H1 (cell line): ENCODE measurements at places on chromosomes 1 and 21. TPM values are rescaled to one million over a fixed set of nuclear protein-coding genes. Genes with fewer than 3 reads are reported as not detected.

GRCh38 chr1:41907446-41907845 lies 11.3 kb downstream of the HIVEP3 start:
- H3K27ac ChIP-seq, result no peak overlapping the region
- no peaks in the 10 kb centered on the region for H3K27me3 ChIP-seq
- H3K36me3 ChIP-seq, result no peaks in the 10 kb centered on the region

DNA sequence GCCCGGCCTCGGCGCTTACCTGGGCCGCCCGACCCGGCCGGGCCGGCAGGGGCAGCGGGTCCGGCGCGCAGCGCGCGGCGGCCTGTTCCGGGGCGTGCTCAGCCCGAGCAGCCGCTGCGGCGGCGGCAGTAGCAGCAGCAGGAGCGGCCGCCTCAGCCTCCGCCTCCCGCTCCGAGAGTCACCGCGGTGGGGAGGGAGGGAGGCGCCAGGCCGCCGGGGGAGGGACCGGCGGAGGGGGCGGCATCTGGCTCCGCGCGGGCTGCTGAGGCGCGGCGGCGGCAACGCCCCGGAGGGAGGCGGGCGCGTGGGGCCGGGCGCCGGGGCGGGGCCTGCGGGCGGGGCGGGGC lies at the start of gene CTNNBIP1:
TSS of gene CTNNBIP1 (minus strand) at position 194 of the 347 bp plus-strand sequence. CDS start 38,205 bp downstream, outside the sequence.
- no peaks in the 10 kb centered on the region for H3K27me3 ChIP-seq
- H3K27ac ChIP-seq, result peak within 1 kb of the TSS; percentile 60
- H3K36me3 ChIP-seq, result no peaks in the 10 kb centered on the region
- H3K4me3 ChIP-seq, result peak within 1 kb of the TSS; percentile 90

The LRRC39 gene
- 0.38 and 0.39 TPM in 2 replicates for total RNA-seq

DNA sequence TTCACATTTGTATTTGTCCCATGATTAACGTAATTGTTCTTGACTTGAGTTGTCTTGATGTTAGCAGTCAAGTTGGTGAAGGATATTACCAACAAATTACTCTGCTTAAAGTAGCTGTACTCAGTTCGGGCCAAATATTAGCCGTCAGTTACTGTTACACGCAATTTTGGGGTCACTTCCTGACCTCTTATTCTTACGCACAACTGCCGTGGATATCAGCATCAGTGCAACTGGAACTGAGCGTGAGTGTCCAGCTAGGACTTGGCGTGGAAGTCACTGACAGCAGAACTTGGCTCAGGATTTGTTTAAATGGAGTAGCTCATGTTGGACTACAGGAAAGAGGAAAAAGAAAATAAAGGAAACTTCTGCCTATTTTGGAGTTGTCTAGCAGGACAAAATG lies 56.4 kb downstream of the ADAMTS1 start:
- no peaks in the 10 kb centered on the region for H3K4me1 ChIP-seq
- no peaks in the 10 kb centered on the region for H3K27me3 ChIP-seq
- no peak overlapping the region for H3K4me3 ChIP-seq

GRCh38 chr21:15365751-15366392 lies 301.1 kb upstream of the NRIP1 start:
- H3K36me3 ChIP-seq, result no peaks in the 10 kb centered on the region
- no peak overlapping the region for H3K4me3 ChIP-seq
- H3K27me3 ChIP-seq, result no peaks in the 10 kb centered on the region

The NOS1AP gene
- total RNA-seq, result 11.4 and 12.1 TPM in 2 replicates

DNA sequence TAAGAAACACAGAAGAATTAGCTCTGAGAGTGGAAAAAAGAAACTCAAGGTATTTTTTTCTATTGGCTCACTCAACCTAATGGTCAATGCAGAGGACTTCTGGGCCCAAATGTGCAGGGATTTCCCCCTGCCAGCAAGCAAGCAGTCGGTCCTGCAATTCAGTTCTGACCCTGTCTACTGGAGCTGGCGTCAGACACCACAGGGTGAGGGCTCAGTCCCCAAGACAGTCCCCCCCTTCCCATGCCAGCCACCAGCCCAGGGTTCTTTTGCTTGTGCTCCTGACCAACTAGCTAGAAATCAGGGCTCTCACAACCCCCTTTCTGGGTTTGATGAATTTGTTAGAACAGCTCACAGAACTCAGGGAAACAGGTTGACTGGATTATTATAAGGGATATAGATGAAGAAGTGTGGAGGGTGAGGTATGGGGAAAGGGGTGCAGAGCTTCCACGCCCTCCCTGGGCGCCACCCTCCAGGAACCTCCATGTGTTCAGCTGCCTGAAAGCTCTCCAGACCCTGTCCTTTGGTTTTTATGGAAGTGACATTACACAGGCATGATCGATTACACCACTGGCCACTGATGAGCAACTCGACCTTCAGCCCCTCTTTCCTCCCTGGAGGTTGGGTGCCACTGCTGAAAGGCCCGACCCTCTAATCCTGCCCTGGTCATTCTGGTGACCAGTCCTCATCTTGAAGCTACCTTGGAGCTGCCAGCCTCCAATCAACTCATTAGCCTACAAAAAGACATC lies 22.5 kb upstream of the PWP2 start:
- no peaks in the 10 kb centered on the region for H3K4me1 ChIP-seq
- no peak overlapping the region for H3K4me3 ChIP-seq
- H3K27me3 ChIP-seq, result no peaks in the 10 kb centered on the region

- H3K27me3 ChIP-seq, result no peaks in the 10 kb centered on the region
- no peak overlapping the region for H3K27ac ChIP-seq
- H3K36me3 ChIP-seq, result peaks cover 15% of the 10 kb centered on the region; the same call in 1 of the 2 replicates
- no peak for DNase-seq
- peaks cover 3% of the 10 kb centered on the region for H3K4me1 ChIP-seq
These were observed 8.3 kb downstream of the ENAH start for GRCh38 chr1:225644666-225645065.

- no peak for DNase-seq
- H3K4me3 ChIP-seq, result no peak overlapping the region
- no peaks in the 10 kb centered on the region for H3K4me1 ChIP-seq
- H3K27ac ChIP-seq, result no peak overlapping the region
- no peaks in the 10 kb centered on the region for H3K27me3 ChIP-seq
These were observed 9.3 kb upstream of the KLHDC8A start for GRCh38 chr1:205365945-205366463.

GRCh38 chr1:24965571-24965930 lies 35.5 kb upstream of the RUNX3 start:
- H3K4me1 ChIP-seq, result peaks cover 7% of the 10 kb centered on the region; the same call in 1 of the 2 replicates
- H3K36me3 ChIP-seq, result no peaks in the 10 kb centered on the region
- no peak overlapping the region for H3K4me3 ChIP-seq
- no peaks in the 10 kb centered on the region for H3K27me3 ChIP-seq
- no peak overlapping the region for H3K27ac ChIP-seq
- DNase-seq, result no peak

GRCh38 chr1:101278845-101279244 lies 42.0 kb downstream of the S1PR1 start:
- H3K36me3 ChIP-seq, result no peaks in the 10 kb centered on the region
- H3K4me3 ChIP-seq, result no peak overlapping the region
- H3K4me1 ChIP-seq, result no peaks in the 10 kb centered on the region
- DNase-seq, result no peak
- no peak overlapping the region for H3K27ac ChIP-seq
- H3K27me3 ChIP-seq, result no peaks in the 10 kb centered on the region

GRCh38 chr1:43466403-43466802 lies 12.7 kb upstream of the HYI start:
- H3K36me3 ChIP-seq, result no peaks in the 10 kb centered on the region
- H3K4me1 ChIP-seq, result no peaks in the 10 kb centered on the region
- H3K27me3 ChIP-seq, result no peaks in the 10 kb centered on the region
- no peak overlapping the region for H3K27ac ChIP-seq

The LIPI gene
- not detected in 2 replicates for total RNA-seq

- no peak for DNase-seq
- no peaks in the 10 kb centered on the region for H3K4me1 ChIP-seq
These were observed 338.1 kb downstream of the SEC16B start for GRCh38 chr1:177631770-177632169.

The NOL9 gene
- total RNA-seq, result 38.1 and 42.9 TPM in 2 replicates

- no peaks in the 10 kb centered on the region for H3K27me3 ChIP-seq
- H3K4me3 ChIP-seq, result no peak overlapping the region
These were observed 107.7 kb downstream of the NIBAN1 start for GRCh38 chr1:184866586-184866985.

DNA sequence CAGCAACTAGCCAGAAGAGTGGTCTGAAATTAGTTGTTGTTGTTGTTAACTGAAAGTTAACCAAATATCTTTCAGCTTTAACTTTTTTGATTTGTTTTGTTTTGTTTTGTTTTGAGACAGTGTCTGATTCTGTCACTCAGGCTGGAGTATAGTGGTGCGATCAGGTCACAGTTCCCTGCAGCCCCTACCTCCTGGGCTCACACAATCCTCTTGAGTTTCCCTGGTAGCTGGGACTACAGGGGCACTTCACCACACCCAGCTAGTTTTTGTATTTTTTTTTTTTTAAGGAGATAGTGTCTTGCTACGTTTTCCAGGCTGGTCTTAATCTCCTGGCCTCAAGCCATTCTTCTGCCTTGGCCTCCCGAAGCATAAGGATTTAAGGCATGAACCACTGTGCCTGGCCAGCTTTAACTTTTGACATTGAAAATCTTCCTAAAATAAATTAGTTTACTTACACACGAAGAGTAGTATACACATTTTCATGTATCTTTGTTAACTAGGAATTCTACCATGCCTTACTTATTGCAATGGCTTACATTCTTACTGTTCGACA lies 45.0 kb downstream of the GNG12 start:
- H3K4me3 ChIP-seq, result no peak overlapping the region
- no peak for DNase-seq
- no peaks in the 10 kb centered on the region for H3K36me3 ChIP-seq
- H3K27ac ChIP-seq, result no peak overlapping the region
- H3K4me1 ChIP-seq, result peaks cover 7% of the 10 kb centered on the region; the same call in 1 of the 2 replicates

DNA sequence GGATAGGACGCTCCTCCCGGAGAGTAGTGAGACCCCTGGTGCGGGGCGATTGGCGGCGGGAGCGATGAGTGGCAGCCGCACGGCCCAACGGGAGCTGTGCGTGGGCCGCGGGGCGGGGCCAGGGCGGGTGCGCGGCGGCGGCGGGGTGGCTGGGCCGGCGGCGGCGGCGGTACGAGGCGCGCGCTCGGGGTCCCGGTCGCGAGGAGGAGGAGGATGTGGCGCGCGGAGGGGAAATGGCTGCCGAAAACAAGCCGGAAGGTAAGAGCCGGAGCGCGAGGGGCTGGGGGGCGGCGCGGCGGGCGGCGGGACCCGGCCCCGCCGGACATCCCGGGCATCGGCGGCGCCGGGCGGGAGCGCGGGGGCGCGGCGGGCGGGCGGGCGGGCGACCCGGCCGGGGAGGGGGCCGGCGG lies at the start of gene CAMTA1:
TSS of gene CAMTA1 (plus strand) at position 137 of the 410 bp plus-strand sequence. CDS start at position 214, 77 bp downstream.
- H3K27me3 ChIP-seq, result no peaks in the 10 kb centered on the region
- peak within 1 kb of the TSS; percentile 95 for H3K27ac ChIP-seq
- peaks cover 3% of the 10 kb centered on the region; the same call in 1 of the 2 replicates for H3K4me1 ChIP-seq
